MCF 10A (cell line): ENCODE measurements at places on chromosomes 7 and 10.

DNA sequence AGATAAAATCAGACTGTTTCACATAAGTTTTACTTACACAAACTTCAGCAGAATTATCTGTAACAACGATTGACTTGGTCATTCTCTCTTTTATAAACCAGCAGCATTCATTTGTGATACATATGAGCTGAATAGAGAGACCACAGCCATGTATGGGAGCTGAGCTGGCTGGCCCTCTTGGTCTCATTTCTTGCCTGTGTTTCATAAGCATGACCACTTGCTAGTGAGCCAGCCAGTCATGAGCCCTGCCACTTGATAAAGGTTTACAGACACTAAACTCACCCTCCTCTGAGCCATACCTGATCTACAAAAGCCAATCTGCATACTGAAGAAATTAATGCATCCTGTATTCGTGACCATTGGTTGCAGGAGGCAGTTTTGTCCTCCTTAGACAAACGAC lies 82.1 kb downstream of the PKD1L1 start:
- no peak for DNase-seq

DNA sequence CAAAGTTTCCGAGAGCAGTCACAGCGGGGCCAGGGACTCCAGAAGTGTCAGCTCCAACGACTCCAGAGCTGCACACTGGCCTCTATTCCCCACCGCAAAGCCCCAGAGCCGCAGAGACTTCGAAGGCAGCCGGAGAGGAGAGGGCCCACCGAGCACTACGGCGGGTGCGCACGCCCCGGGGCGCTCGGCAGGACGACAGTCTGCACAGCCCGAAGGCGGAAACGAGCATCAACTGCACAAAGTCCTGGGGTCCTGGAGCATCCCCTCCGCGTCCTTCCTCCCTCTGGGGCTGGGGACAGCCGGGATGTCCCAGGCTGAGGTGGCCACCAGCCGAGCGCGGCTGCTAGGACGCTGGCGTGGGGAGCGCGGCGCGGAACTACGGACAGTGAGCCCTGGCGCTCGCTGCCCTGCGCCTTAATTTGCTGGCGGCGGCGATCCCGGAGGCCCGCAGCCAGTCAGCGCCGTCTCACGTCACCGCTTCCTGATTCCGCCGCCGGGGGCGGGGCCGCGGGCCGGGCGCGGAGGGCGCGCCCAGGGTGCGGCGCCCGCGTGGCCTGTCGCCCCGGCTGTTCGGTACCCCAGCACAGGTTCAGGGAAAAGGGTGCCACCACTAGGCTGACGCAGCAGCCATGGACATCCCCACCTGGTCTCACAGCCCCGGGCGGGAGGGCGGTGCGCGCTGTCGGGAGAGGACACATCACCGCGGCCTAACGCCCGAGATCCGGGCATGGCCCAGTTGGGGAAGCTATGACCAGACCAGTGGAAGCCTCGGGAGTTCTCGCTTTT lies at the start of gene TBX20:
Gene TBX20 (minus strand): TSS at position 391 of the 786 bp plus-strand sequence. CDS start 480 bp downstream, outside the sequence.
- DNase-seq = no peak

- DNase-seq = peak; percentile 11
Observed at GRCh38 chr7:21844742-21845141, 101.0 kb downstream of the CDCA7L start.

GRCh38 chr10:114561008-114561523 lies 97.0 kb downstream of the ABLIM1 start:
- no peak for DNase-seq

GRCh38 chr10:102596506-102596971 lies 47.7 kb upstream of the TRIM8 start:
- DNase-seq = peak; percentile 66

- DNase-seq = peak; percentile 86
Observed at GRCh38 chr10:73781879-73782748, at the start of gene CHCHD1. CHCHD1 (plus strand) TSS chr10:73782048; CDS start chr10:73782076, 28 bp downstream.

- no peak for DNase-seq
Observed at GRCh38 chr10:62327885-62328284, 46.3 kb upstream of the ZNF365 start.

GRCh38 chr7:51665045-51665780 lies 348.6 kb upstream of the COBL start:
- DNase-seq = peak; percentile 39

GRCh38 chr10:51485668-51486067 lies 213.7 kb downstream of the CSTF2T start:
- DNase-seq = no peak

DNA sequence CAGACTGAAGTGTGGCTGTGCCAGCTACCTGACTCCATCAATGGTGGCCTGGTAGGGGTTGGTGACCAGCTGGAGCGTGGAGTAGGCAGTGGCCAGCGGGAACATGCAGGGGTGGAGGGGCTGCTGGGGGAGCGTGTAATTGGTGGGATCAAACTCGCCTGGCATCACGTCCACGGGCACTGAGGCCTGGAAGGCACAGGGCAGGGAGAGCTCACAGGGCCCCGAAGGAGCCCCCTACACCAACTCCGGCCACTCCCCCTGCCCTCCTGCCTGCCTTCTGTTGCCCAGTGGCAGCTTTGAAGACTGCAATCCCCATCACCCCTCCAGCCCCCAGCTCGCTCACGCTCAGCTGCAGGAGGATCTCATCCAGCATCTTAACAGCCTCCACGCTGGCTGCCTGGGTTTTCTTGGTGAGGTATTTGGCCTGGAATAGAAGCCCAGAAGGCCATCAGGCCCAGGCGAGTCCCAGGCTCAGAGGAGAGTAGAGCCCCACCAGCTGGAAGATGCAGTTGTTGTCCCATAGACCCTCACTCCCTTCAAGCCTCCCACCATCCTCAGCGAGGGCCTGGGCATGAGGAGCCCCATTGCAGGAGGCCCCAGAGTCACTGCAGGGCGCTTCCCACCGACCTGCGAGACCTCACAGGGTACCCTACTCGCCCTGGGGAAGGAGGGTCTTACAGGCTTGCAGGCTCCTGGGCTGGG lies 7.1 kb downstream of the POLD2 start:
- DNase-seq = no peak
